ENCODE measurements at places on chromosomes 7 and 10. TPM values are rescaled to one million over a fixed set of nuclear protein-coding genes. Genes with fewer than 3 reads are reported as not detected.

- peak overlapping the region; percentile 99 for H3K27ac ChIP-seq
- no peaks in the 10 kb centered on the region for H3K36me3 ChIP-seq
- no peaks in the 10 kb centered on the region for H3K27me3 ChIP-seq
- peak overlapping the region; percentile 91 for H3K4me3 ChIP-seq
- peaks cover 58% of the 10 kb centered on the region for H3K4me1 ChIP-seq
Measured at GRCh38 chr7:2530071-2530987, 10.8 kb downstream of the LFNG start.

DKK1 gene
- polyA plus RNA-seq, result not detected

GRCh38 chr7:80145780-80146422 is 11.3 kb downstream of the GNAI1 start:
- no peak overlapping the region for H3K4me3 ChIP-seq
- H3K27me3 ChIP-seq, result peaks cover 11% of the 10 kb centered on the region
- no peak overlapping the region for H3K27ac ChIP-seq
- no peaks in the 10 kb centered on the region for H3K4me1 ChIP-seq
- no peaks in the 10 kb centered on the region for H3K36me3 ChIP-seq
- no peak for DNase-seq

LRRC61 gene
- 27.1 TPM for polyA plus RNA-seq

PDSS1 gene
- polyA plus RNA-seq, result 2.6 TPM

SHLD2 gene
- 8.6 TPM for polyA plus RNA-seq

GRCh38 chr7:14805105-14805719 is 97.3 kb downstream of the DGKB start:
- H3K27ac ChIP-seq, result no peak overlapping the region
- no peaks in the 10 kb centered on the region for H3K27me3 ChIP-seq
- H3K4me3 ChIP-seq, result no peak overlapping the region
- H3K4me1 ChIP-seq, result no peaks in the 10 kb centered on the region
- no peaks in the 10 kb centered on the region for H3K36me3 ChIP-seq

DNA sequence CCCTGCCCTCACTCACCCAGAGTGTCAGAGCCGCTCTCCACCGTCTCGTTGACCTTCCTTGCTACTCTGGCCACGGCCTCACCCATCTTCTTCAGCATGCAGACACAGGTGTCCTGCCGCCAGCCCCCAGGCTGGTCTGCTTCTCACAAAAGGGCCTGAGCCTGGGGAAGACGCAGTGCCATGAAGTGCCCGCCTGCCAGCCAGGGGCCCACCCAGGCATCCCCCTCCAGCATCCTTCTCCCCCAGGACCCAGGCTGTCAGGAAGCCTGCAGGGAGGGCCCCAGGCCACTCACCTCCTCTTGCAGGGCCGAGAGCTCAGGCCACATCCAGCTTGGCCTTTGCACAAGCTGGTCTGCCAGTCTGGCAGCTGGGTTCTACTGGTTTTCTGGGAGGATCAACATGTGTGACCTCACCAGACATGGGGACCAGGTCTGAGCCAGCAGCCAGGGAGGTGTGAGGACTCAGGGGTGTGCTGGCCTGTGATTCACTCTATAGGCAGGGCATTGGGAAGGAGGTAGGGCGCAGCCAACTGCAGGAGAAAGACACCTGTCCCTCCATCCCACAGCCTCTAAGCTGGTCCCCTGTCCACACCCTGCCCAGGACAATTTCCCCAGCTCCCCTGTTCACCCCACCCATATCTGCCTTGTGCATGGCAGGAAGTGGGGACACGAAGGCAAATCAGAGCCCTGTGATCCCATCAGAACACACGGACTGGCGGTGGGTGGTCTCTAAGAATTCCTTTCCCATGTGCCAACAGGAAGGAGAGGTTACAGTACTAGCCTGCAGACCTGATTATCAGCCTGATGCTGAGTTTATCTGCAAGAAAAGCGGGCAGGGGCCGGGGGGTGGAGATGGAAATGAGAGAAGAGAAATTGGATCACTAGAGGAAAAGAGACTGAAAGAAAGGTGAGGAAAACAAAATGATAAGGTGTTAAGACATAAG is 5.7 kb downstream of the LRRC20 start:
- DNase-seq, result no peak
- peaks cover 23% of the 10 kb centered on the region for H3K27me3 ChIP-seq
- no peak overlapping the region for H3K4me3 ChIP-seq
- H3K36me3 ChIP-seq, result no peaks in the 10 kb centered on the region
- no peak overlapping the region for H3K27ac ChIP-seq

DNA sequence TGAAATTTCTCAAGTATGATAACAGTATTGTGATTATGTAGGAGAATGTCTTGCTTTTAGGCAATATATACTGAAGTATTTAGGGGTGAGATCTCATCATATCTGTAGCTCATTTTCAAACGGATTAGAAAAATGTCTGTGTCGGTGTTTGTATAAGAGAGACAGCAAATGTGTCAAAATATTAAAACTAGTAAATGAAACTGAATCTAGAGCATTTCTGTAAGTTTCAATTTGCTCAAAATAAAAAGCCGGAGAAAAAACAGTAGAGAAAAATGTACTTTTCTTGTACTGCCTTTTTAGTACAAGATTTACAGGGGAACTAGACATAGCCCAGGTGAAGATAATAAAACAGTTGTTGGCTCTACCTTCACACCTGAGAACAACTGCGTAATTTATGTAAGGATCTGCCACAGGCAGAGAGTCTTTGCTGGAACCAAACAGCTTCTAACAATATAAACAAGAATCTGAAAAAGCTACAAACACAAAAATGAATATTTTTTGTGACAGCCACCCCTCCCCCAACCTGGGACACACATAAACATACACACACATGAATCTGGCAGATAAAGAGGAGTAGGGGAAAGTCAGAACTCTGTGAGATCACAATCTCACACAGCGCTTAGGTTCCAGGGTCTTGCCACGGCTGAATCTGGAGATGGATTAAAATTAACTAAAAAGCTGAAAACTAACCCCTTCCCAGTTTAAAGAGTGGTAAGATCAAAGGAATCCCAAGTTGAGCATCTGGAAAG is 153.3 kb downstream of the AVL9 start:
- H3K4me3 ChIP-seq, result no peak overlapping the region
- H3K36me3 ChIP-seq, result peaks cover 16% of the 10 kb centered on the region
- no peaks in the 10 kb centered on the region for H3K4me1 ChIP-seq

GRCh38 chr7:107212725-107213124 is 43.9 kb downstream of the HBP1 start:
- no peak overlapping the region for H3K27ac ChIP-seq
- no peaks in the 10 kb centered on the region for H3K27me3 ChIP-seq
- peaks cover 5% of the 10 kb centered on the region for H3K4me1 ChIP-seq

- DNase-seq, result no peak
- peaks cover 25% of the 10 kb centered on the region for H3K4me1 ChIP-seq
- H3K36me3 ChIP-seq, result no peaks in the 10 kb centered on the region
- H3K27ac ChIP-seq, result peak overlapping the region; percentile 91
Measured at GRCh38 chr7:156829669-156830336, 63.2 kb downstream of the LMBR1 start.

OPALIN gene
- not detected for polyA plus RNA-seq

DNA sequence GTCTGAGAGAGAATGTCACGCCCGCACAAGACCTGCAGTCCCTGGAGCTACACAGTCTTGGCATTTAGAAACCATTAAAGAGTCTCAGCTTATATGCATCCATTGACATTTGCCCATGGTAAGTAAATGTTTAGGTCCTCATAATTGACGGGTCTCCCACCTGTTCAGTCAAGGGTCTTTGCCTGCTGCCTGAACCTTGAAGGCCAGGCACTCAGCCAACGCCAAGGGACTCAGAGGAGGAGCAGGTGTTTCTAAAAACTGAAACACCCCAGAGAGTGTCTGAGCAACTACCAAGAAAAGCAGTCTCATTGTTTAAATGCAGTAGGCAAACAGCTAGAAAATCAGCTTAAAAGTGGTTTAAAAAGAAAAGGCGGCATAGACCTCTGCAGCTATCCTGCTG is 264.7 kb upstream of the AKR1E2 start:
- H3K4me1 ChIP-seq, result no peaks in the 10 kb centered on the region
- H3K27me3 ChIP-seq, result no peaks in the 10 kb centered on the region
- no peak overlapping the region for H3K4me3 ChIP-seq
- H3K27ac ChIP-seq, result no peak overlapping the region
- no peak for DNase-seq

DNA sequence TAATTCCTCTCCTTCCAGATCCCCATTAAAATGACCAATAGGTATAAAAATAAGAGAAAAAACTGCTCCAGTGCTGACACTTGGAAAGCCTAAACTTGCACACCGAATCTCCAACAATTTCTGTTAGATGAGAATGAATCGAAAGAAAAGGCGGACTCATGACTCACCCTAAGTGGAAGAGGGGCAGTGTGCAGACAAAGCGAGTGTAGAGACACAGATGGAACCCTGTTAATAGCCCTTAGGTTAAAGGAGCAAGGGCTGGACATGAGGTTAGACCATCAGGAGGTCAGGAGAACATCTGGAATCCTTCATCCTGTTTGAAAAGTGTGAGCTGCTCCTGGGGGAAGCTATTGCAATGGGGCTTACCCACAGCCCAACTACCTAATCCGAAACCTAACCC is 103.4 kb upstream of the GLI3 start:
- H3K36me3 ChIP-seq, result no peaks in the 10 kb centered on the region
- H3K27ac ChIP-seq, result no peak overlapping the region
- peaks cover 14% of the 10 kb centered on the region for H3K27me3 ChIP-seq
- DNase-seq, result no peak
- H3K4me3 ChIP-seq, result no peak overlapping the region
- H3K4me1 ChIP-seq, result no peaks in the 10 kb centered on the region

GRCh38 chr10:79112881-79113431 is 44.2 kb downstream of the ZMIZ1 start:
- no peak overlapping the region for H3K27ac ChIP-seq
- DNase-seq, result no peak
- peaks cover 3% of the 10 kb centered on the region for H3K36me3 ChIP-seq
- H3K4me3 ChIP-seq, result no peak overlapping the region
- peaks cover 51% of the 10 kb centered on the region for H3K4me1 ChIP-seq
- peaks cover 40% of the 10 kb centered on the region for H3K27me3 ChIP-seq

TMEM72 gene
- not detected for polyA plus RNA-seq

GRCh38 chr7:88300401-88300945 is 6.2 kb downstream of the STEAP4 start:
- no peak overlapping the region for H3K4me3 ChIP-seq
- H3K36me3 ChIP-seq, result no peaks in the 10 kb centered on the region
- H3K27ac ChIP-seq, result no peak overlapping the region

DNA sequence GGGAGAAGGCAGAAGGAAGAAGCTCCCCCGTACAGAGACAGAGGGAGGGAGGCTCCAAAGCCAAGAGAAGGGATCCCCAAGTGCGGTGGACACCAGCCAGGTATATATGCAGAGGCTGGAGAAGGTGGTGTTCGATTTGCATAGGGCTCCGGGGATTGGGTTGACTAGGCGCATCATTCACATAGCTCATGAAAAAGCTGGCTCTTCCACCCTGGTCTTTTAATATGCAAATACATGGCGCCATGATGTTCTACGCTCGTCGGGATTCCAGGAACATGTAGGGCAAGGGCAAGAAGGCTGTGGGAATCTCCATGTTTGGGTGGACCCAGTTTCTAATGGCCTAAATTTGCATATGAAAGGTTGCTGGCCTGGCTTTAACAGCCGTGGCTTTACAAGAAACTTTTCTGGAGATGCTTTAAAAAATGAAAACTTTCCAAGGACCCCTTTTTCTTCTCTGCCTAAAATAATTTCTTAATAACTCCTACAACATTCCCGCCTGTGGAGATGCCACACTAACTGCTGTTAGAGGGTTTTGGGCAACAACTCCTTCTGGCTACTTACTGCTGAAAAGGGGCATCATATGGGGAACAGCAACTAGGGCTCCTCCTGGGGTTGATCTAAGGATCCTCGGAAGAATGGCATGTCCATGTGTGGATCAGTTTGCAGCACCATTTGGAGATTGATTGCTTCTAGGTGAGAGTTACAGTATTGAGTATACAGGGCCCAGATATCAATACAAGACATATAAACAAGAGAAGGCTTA is 28.3 kb downstream of the C1GALT1 start:
- no peaks in the 10 kb centered on the region for H3K27me3 ChIP-seq
- H3K4me1 ChIP-seq, result peaks cover 47% of the 10 kb centered on the region
- H3K4me3 ChIP-seq, result no peak overlapping the region
- H3K36me3 ChIP-seq, result peaks cover 21% of the 10 kb centered on the region

DNA sequence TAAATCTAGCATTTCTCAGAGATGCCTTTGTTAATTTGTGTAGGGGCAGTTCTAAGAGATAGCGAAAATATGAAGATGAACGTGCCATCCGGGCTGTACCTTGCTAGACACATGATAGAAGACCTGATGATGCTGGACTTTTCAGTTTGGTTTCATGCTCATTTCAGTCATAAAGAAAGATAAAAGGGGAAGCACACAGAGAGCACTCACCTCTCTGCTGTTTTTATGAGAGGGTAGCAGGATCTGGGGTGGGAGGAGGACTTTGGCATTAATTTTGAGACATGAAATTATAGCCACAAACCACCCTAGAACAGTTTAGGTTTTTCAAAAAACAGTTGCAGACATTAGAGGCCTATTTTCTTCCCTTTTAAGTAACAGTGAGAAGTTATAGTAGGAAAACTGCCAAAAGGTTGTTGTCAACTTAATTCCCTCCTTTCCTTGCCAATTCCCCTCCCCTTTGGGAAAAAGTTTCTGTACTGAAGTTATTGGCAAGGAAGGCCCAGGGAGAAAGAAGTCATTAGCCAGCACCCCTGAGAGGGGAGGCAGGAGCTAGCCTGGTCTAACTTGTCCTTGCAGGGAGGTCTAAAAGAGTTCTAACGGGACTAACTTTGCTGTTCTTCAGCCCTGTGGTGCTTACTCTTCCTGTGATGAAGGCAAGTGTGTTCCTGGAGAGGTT is 2.6 kb downstream of the ST7 start:
- H3K27me3 ChIP-seq, result peaks cover 20% of the 10 kb centered on the region
- H3K4me3 ChIP-seq, result no peak overlapping the region
- H3K27ac ChIP-seq, result no peak overlapping the region
- H3K36me3 ChIP-seq, result no peaks in the 10 kb centered on the region

- H3K4me1 ChIP-seq, result no peaks in the 10 kb centered on the region
- no peaks in the 10 kb centered on the region for H3K36me3 ChIP-seq
- DNase-seq, result no peak
- H3K4me3 ChIP-seq, result no peak overlapping the region
Measured at GRCh38 chr10:105585753-105586152, 944.7 kb downstream of the SORCS3 start.
